ENCODE measurements at places on chromosomes 6 and 20.

DNA sequence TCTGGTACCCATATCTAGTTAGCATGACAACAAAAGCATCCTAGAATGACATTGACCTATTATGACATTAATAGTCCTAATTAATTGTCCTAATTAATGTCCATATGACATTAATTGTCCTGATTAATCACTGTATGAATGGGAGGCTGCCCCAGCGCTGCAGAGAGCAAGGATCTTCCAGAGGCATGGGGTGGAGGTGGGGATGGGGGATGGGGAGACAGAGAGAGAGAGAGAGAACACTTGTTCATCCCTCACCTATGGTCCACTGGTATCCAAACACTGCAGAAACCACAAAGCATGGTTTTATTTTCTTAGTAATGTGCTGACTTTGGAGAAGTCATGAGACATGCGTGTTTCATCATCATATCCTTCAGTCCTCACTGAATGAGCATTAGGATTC, 235.1 kb downstream of the FNDC1 start:
- DNase-seq: no peak

DNA sequence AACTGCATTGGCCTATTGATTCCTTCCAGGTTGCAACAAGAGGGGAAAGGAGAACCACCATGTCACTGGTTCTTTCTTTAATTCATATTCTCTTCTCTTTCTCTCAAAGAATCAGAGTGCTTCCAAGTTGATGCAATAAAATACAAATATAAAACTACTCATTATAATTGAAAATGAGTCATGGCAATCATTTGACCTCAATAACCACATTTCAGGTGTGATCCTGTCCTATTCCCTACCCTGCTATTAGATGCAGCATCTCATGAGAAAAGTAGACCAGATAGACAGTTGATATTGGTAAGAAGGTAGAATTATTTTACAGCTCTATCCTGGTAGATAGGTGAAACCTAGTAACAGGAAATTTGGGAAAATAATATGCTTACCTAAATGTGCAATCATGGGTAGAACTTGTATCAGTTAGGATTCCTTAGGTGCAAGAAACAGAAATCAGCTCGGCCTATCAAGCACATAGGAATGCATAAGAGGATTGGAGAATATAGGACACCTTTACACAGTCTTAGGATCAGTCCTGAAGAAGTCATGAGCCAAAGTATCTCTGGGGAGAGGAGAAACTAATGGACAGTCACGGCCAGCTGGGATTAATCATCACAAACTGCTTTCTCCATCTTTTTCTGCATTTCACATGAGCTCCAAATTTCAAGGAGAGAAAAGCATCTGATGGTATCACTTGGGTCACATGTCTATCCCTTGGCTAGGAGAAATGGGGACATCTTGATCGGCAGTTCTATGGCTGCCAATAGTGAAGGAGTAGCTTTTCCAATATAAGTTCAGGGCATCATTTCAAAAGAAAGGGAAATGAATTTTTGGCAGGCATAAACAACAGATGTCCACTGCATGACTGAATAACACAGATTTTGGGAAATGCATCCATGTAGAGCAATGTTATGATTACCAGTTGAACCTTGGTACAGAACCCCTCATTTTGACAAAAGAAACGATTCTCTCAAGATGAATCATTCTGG, 19.3 kb upstream of the RNF146 start:
- no peak for DNase-seq

DNA sequence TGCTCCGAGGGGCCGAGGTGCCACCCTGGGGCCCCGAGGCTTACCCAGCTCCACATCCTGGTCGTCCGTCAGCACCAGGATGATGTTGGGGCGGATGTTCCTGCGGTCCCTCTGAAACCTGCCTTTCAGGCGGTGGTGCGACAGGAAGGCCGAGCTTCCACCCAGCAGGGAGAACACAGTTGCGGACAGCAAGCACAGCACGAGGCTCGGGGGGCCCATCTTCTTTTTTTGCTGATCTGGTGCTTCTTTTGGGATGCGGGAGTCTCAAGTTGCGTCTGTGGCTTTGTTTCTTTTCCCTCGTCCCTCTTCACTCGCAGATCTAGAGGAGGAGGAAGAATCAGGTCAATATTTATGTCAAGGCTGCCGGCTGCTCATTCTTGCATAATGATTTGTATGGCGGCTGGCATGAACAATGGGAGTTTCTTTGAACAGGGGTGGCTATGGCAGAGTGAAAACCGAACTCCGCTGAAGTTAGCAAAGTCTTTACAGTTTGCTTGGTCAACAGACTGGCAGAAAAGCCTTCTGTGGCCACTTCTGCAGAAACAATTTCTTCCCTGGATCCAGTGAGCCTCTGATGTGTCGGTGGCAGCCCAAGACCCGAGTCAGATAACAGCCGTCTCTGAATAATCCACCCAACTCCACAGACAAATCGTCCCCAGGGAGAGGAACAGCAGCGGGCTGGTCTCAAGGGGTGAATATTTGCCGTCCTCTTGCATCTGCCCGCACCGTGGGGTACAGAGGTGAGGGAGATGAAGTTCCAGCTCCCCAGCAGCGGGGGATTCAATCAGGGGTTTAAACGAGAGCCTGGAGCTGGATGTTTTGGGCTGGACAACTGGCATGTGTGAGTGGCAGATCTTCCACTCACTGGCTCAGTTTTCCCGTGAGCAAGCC, 27.9 kb downstream of the SULF2 start:
- DNase-seq: no peak

DNA sequence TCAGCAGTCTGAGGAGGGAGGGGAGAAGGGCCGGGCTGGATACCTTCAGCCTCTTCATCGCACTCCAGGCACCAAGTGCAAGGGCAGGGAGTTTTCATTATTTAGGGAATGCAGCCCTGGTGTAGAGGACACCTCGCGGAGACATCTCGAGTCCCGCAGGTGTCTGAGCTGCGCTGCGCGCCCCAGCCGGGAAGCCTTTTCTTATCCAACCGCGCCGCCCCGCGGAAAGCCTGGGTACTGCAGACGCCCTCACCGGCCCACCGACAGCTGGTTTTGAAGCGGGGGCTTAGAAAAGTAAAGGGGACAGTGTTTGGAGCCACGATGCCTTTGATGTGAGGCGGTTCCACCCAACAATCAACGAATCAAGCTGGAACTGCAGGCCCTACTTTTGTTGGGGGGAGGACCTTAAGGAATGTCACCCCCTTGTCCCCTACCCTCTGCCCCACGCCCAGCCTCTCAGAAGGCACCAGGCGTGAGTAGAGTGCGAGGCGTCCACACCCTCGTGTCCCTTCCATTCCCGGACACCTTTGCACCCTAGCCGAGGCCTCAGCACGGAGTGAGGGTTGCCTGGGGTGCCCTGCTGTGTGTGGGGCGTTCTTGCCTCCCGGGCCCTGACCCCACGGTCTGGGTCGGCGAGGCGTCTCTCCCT, 8.6 kb downstream of the NKX2-2 start:
- peak; percentile 74 for DNase-seq

DNA sequence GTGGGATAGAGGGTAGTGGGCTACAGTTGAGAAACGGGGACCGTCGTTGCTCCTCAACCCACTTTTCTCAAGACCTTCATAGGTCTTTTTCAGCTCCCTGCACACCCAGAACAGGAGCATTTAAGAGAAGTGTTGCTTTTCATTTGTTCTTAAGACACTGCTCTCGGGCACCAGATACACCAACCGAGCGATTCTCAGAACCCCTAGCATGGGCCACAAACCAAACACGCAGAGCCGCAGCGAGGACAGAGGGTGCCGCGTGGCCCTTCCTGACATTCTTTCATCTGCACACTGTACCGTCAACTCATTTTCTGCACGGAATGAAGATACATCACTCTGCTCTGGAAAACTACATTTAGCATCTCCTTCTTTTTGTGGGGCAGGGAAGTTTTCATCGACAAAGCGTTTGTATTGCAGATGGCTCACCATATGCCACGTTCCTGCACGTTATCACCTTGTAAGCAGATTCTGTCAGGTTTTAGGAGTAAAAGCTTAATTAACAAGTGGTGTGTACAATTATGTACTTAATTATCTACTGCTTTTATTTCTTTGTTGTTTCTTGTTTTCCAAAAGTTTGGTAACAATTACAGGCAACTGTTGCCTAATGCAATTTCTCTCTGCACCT, 70.4 kb upstream of the MLN start:
- no peak for DNase-seq
